ENCODE measurements at places on chromosomes 5 and 9.
A peak's percentile ranks its signal among the peaks of the same experiment; 100 is the strongest.

DNA sequence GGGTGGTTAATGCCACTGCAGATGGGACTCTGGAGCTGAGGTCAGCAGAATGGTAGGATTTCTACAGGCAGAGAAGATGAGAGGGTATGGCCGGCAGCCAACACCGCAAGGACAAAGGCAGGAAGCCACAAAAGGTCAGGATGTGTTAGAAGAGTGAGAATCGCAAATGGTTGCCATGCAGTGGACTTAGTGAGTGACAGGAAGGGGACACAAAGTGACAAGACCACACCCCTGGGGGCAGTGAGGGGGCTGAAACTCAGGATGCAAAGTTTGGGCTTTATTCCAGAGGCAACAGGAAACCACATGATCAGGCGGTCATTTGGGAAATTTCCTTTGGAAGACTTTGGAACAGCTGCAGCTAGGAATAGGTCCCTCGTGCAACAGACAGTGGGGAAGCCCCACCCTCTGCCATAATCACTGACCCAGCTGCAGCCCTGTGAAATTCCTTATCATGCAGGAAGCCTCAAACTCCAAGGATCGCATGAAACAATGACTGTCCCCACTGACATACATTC is 14.2 kb upstream of the CCDC180 start:
- peak; percentile 26 for DNase-seq

- DNase-seq: no peak
These were observed 30.0 kb upstream of the MATR3 start for GRCh38 chr5:139263536-139263935.

- DNase-seq: no peak
These were observed 50.9 kb downstream of the MEGF9 start for GRCh38 chr9:120663380-120663779.

DNA sequence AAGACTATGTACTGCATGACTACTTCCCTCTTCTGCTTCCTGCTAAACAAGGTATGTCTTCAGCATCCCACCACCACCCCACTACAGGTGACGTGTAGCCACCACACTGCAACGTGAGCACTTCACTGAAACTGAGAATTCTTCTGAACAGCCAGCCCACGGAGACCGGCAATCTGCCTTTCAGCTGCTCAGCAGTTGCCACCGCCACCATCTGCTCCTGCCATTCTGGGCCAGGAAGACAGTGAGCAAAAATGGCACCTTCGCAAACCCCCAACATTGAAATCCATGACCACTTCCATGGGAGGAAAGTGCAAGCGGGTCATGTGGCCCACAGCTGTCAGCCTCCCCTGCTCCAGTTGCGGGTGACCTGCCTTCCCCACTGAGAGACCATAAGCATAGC is 443.4 kb upstream of the ST8SIA4 start:
- DNase-seq: no peak

- peak; percentile 17 for DNase-seq
These were observed at the start of gene HCN1 for GRCh38 chr5:45696206-45696836. TSS of gene HCN1 (minus strand) at chr5:45696380.

DNA sequence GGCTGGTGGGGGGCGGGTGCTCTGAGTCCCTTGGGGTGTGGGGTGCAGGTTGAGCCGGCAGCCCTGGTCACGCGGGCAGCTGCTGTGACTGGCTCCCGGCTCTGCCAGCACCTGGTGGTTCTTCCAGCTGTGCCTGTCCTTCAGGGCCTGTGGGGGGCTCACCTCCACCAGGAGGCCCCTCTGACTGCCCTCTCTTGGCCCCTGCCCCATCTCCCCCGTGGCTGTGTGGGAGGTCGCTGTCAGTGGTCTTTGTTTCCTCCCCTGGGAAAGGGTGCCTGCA is 3.3 kb downstream of the RXRA start:
- no peak for DNase-seq

GRCh38 chr5:142316051-142316450 is 8.8 kb downstream of the SPRY4 start:
- DNase-seq: peak; percentile 73

DNA sequence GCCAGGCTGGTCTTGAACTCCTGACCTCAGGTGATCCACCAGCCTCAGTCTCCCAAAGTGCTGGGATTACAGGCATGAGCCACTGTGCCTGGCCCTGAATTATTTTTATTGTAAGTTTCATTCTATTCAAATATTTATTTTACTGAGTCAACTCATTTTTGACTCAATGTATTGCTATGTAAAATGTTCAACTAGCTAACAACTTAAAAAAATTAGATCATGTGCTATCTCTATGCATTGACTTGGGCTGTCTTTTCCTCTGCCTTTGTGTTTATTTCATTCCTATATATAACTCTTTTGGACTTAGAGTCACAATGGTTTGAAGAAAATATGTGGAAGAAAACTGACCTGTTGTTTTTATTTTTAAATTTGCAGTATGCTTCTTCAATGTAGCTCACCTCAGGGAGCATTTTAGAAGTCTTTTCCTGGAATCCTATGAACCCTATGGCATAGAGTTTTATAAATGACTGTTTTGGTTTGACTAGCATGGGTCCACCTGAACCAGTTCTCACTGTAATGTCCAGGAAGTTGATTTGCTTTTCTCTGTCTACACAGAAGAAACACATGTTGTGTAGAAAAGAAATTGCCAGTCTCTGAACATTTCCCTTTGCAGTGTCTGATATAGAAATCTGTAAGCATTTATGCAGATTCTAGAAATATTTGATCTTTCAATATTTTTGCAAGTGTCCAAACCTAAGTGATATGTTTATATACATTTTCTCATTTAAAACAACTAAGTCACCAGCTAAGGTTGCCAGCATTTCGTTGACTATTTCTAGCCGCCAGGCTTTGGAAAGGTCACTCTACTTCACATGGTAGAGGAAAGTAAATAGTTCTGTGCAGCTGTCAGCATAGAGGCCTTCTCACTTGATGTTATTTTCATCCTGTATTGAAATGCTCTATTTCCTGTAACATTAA is 138.8 kb downstream of the PCSK1 start:
- no peak for DNase-seq

DNA sequence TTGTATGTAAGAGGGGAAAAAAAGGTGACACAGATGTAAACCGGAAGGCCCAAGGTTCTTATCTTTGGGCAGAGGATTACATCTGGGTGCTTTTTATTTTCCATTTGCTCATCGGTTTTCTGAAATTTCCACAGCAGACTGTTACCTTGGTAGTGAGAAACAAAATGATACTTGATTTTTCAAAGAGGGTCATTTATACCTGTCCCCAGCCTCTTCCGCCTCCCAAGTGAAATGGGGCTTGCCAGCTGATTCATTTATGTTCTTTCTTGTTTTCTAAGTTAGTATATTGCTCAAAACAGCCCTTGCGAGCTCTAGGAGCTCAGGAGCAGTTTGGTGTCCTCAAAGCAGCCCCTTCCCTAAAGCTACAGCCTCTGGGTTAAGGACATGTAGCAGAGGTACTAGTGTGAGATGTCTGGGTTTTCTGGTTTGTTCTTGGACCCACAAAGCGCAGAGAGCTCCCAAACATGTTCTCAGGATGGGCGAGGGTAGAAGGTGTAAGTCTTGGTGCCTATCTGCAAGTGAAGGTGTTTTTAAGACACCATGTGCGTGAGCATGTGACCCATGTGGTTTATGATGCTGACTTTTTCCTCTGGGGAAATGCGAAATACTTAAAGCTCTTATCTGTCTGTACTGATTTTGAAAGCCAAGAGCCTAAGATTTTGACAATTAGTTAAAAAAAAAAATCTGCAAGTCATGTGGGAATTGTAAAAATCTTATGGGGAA is 38.3 kb downstream of the DAPK1 start:
- DNase-seq: no peak

DNA sequence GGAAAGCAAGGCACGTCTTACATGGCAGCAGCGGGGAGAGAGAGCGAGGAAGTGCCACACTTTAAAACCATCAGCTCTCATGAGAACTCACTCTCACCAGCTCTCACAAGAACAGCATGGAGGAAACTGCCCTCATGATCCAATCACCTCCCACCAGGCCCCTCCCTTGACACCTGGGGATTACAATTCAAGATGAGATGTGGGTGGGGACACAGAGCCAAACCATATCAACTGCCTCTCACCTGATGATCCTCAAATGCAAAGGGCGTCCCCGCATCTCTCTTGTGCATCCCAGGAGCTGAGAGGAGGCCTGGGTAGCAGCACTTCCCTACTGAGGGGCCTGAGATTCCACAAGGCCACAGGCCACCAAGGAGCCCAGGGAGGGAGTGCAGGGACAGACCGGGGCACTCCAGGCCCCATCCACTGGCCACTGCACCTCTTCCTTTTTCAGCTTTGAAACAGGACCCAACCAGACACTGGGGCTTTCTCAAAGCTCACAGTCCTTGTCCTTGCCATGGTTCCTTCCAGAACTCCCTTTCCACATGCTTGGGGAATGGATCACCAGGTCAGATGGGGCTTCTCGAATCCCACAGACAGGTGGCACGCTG is 54.5 kb upstream of the IL17B start:
- no peak for DNase-seq

GRCh38 chr5:102153003-102153759 is 142.9 kb downstream of the SLCO4C1 start:
- DNase-seq: no peak

DNA sequence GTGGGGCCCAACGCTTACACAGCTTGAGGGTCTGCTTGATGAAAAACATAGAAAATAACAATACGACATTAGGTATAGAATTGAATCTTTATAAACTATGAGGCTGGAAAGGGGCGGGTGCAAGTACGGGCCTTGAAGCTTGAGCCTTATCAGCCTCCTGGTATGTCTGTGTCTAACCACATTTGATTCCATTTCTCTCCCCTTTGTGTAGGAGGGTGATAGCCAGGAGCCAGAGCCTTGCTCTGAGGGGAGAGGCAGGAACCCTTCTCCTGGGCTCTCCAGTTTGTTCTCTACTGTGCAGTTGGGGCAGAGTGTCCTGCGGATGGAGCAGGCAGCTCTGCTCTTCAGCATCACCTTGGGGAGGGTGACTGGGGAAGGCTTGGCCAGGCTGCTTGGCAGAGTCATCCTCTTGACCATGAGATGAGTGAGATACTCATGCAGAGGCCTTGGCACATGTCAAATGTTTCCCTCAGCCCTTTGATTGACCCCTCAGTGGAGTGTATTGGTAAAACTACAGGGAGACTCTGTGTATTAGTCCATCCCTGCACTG is 153.5 kb downstream of the SEMA6A start:
- no peak for DNase-seq

- no peak for DNase-seq
These were observed 657 bp downstream of the MTRR start for GRCh38 chr5:7869474-7870136.

DNA sequence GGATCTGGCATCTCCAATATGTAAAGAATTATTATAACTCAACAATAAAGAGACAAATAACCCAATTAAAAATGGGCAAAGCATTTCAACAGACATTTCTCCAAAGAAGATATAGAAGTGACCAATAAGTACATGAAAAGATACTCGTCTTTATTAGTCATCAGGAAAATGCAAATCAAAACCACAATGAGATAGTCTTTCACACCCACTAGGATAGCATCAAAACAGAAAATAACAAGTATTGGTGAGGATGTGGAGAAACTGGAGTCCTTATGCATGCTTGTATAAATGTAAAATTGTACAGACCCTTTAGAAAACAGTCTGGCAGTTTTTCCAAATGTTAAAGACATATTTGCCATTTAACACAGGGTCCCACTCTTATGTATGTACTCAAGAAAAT is 39.1 kb upstream of the ITGA1 start:
- DNase-seq: no peak

- DNase-seq: no peak
These were observed 79.4 kb downstream of the CAAP1 start for GRCh38 chr9:26813247-26813646.

- DNase-seq: no peak
These were observed 248.5 kb downstream of the SMARCA2 start for GRCh38 chr9:2263665-2264064.

DNA sequence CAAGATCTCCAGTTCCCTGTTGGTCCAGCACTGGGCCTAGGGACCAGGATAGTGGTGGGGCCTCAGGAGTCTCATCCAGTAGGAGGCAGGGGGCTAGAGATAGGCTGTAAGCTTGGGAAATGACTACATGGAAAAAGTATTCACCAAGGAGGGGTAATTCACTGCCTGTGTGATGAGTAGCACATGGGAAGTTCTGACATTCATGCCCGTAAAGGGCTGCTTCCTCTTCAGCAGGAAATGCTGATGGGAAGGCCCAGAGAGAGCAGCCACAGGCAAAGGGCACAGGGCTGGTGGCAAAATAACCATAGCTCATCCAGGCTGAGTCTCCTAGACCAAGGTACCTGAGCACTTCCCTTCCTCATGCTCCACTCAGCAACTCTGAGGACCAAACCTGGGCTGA is 23.1 kb upstream of the FRRS1L start:
- no peak for DNase-seq

- no peak for DNase-seq
These were observed 152.8 kb upstream of the TAS2R1 start for GRCh38 chr5:9782826-9783560.

- no peak for DNase-seq
These were observed 337.1 kb downstream of the GADD45G start for GRCh38 chr9:89941875-89942274.

DNA sequence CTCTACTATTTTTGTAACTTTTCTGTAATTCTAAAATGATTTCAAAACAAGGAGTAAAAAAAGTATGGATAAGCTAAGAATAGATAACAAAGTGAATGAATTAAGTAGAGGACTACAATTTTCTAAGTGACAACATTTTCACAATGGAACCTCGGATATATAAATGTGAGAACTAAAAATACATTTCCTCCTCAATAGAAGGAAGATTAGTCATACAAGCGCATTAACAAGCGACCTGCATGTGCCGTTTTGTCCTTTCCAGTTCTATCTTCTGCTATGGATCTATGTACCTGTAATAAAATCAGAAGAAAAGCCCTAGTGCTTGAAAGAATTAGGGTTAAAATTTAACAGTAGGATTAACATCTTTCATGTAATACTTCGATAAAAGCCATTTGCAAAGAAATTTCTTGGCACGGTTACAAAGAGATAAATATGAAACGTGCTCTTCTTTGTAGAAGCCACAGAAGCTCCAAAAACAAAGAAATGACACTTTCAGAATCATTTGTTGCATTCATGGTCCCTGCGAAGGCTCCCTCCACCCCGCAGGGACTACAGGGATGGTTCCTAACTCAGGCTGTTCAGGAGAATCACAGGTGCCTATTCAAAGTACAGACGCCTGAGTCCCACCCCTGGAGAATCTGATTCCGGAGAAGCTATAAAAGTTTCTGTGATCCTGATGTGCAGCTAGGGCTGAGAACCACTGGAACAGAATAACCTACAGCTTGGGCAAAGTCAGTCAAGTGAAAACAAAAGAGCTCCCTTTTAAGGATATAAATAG is 216.6 kb upstream of the EFNA5 start:
- DNase-seq: no peak

DNA sequence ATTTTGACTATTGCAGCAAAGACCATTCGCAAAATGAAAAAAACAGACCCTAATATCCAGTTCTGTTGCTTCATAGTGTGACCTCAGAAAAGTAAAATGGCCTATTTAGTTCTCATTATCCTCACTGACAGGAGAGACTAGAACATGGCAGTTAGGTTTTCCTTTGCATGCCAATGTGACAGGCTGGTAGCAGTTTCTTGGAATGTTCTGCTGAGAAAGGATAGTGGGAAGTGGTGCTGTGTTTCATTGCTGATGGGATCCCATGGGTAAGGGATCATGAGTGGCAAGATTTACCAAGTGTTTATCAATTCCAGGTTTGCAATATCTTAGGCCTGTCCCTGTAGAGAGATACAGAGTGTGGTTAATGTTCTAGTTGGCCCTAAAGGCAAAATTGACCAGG is 88.5 kb downstream of the ACER2 start:
- no peak for DNase-seq

- DNase-seq: no peak
These were observed 396.7 kb downstream of the MRPS30 start for GRCh38 chr5:45205403-45205961.
